ENCODE measurements at places on chromosomes 12 and 14.

DNA sequence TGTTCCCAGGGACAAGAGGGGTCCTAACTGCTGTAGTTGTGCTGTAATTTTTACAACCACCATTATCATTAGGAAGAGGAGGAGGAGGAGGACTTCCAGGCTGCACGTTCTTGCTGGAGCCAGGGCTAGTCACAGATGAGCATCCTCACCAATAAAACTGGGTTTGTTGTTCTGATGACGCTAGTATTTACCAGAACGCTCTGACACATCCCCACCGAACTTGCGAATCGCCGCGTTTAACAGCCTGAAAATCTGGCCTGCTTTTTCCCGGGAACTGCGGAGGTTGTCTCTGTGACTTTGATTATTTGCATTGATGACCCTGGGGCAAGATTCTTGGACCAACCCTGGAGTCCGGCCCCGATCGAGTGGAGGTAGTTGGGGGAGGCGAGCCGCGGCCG lies 10.2 kb downstream of the TBX5 start:
- no peak for DNase-seq

DNA sequence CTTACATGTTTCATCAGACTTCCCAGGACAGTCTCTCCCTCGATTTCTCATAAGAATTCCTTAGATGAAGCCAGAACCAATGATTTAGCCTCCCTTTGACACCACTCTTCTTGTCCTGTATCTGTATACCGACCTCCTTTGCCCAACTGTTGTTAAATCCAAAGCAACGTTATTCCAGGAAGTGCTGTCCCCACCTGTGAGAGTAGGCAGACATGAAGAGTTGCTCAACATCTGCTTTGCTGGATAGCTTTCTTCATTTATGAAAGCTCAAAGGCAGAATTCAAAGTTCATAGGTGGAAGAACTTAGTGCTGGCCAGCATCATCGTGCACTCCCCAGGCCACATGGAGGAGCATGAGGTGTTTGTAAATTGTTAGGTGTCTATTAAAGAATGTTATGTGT lies 55.6 kb downstream of the GTF2A1 start:
- no peak for DNase-seq

DNA sequence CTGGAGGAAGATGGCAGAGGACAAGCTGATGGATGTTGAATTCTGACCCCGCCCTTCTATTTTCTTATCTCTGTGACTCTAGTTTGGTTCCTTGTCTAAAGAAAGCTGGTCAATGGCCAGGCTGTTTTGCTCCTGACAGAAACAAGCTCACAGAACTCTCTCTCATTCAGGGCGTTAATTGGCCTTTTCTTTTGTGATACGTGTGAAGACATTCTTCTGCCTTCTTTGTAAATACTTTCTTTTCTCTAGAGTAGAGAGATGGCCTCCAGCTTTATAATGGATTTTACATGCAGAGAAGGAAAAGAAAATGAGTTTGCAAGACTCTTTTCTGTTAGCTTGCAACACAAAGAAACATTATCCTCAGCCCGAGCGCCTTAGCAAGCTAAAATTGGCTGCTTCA lies 492.2 kb upstream of the CCDC196 start:
- no peak for DNase-seq

DNA sequence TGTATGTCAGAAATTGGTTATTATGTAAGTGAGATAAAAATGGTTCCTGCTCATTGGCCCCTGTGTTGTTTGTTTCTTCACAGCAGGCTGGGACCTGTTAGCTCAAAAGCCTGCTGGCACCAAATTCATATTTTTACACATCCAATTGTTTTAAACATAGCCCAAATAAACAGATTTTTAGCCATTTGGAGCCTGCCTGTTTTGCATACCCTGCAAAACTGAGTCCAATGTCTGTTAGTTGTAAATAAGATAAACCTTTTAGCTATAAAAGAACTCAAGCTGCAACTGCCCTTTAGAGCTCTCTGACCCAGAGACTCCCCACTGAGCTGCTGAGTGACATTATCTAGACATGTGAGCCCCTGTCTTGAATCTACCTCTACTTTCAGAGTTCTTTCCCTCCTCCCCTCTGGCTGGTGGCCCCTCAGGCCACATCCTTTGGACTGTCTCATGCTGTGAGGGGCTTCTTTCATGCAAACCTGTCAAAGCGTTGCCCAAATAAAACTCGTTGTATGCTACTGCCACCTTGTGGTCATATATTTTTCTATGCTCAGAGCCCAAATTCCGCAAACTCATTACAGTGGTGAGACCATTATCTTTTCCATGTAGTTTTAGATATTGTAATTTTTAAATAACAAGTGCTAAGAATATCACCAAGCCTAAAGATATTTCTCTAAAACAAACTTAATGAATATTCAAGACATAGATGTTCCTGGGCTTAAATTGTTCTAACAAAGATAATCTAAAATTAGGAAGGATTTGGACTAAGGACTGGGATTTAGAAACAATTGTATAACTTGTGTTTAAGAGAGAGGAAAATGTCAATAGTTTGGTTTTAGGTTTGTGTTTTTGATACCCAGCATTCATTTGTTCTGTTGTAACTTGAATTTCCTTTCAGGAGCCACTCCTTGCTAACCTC lies 337.9 kb downstream of the AACS start:
- peak; percentile 57 for DNase-seq

GRCh38 chr12:33581613-33582122 lies 142.0 kb upstream of the SYT10 start:
- DNase-seq: no peak

DNA sequence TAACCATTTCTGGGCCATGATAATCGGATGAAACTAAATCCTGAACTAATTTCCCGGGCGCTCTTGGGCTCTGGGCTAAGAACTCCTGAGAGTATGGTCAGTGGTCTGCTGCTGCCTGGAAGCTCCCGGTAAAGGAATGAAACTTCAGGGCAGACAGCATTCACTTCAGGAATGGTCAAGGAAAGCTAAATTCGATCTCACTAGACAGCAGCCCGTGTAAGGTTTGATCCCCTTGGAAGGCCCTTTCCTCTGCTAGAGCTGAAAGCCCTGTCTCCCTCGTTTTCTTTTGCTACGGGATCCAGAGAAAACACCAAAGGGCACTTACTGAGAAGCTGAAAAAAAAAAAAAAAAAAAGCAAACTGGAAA lies 680 bp downstream of the ASB8 start:
- no peak for DNase-seq

GRCh38 chr12:22254478-22254877 lies 80.0 kb downstream of the ST8SIA1 start:
- no peak for DNase-seq

DNA sequence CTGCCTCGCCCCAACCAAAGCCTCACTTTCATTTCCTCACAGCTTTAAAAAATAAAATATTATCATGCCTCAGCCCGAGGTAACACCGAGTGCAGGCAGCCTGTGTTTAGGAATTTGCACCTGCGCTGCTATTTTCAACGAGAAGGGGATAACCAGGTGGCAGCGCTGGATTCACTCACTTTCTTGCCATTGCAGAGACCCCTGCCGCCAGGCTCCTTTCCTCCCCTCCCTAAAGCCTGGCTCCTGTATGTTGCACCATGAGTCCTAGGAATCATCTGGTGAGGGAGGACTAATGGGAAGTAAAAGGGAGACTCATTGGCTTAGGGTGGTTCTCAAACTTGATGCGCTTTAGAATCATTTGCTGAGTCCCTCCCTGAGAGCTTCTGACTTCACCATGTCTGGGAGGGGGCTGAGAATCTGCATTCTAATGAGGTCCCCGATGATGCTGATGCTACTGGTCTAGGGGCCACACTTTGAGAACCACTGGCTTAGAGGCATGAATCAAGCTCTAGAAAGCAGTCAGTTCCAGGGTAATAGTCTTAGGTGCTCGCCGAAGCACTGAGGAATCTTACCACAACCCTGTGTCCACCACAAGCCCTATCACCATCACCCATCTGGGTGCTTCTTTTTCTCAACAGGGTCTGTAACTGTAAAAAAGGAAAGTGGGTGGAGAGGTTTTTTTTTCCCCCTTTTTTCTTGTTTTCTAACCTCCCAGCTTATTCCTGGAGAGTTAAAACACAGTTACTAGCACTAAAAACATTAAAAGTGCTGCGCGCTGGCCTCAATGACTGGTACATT lies 83.8 kb downstream of the SLC38A1 start:
- DNase-seq: no peak

GRCh38 chr12:45828402-45828801 lies 98.9 kb downstream of the ARID2 start:
- no peak for DNase-seq

GRCh38 chr14:100441271-100441947 lies 118.3 kb downstream of the SLC25A47 start:
- DNase-seq: no peak

GRCh38 chr12:62278022-62278421 lies 17.8 kb downstream of the USP15 start:
- DNase-seq: no peak

GRCh38 chr12:113105606-113106271 lies 29.8 kb downstream of the RASAL1 start:
- DNase-seq: no peak

GRCh38 chr12:69987579-69988091 lies 162.6 kb downstream of the MYRFL start:
- DNase-seq: peak; percentile 52

- DNase-seq: no peak
Measured at GRCh38 chr14:92507174-92507768, 6.3 kb upstream of the RIN3 start.

- DNase-seq: peak; percentile 24
Measured at GRCh38 chr12:124566997-124567672, at the start of gene NCOR2. TSS of gene NCOR2 (minus strand) at chr12:124567612. CDS start at chr12:124495251, 72,361 bp downstream.

- DNase-seq: no peak
Measured at GRCh38 chr14:50821510-50822464, 9.2 kb downstream of the NIN start.

DNA sequence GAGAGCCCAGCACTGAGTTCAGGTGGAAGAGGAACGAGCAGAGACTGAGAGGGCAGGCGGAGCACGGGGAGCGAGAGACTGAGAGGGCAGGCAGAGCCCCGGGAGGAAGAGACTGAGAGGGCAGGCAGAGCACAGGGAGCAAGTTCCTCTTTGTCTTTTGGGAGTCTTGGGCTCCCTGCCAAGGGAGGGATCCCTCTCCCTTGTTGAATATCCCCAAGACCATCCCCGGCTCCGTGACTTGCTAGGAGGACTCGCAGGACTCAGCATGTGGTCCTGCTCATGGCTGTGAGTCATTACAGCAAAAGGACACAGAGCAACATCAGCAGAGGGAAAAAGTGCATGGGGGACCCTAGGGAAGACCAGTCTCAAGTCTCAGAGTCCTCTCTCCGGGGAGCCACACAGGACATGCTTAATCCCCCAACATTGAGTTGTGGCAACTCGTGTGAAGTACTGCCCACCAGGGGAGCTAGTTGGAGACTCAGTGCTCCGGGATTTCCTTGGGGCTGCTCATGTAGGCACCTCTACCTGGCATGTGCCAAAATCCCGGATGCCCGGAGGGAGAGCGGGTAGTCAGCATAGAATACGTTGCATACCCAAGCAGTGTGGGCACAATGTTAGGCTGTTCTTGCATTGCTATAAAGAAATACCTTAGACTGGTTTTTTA lies 81.0 kb downstream of the CCDC92 start:
- DNase-seq: no peak

DNA sequence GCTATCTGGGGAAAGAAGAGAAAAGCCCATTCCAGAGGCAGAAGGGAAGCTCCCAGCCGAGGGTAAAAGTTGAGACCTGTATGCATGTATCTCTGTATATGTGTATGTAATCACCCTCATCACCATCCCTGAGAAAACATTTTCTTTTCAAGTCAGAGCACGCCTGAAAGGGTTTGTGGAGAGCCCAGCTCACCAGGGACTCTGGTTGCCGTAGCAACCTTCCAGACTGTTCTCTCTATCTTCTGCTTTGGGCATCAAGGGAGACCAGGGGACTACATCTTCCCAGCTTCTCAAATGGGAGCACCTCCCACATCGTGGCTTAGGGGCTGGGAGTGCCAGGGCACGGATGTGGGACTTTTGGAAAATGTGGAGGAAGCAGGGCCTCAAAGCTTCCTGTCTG lies 93.5 kb downstream of the GALNT8 start:
- DNase-seq: no peak

DNA sequence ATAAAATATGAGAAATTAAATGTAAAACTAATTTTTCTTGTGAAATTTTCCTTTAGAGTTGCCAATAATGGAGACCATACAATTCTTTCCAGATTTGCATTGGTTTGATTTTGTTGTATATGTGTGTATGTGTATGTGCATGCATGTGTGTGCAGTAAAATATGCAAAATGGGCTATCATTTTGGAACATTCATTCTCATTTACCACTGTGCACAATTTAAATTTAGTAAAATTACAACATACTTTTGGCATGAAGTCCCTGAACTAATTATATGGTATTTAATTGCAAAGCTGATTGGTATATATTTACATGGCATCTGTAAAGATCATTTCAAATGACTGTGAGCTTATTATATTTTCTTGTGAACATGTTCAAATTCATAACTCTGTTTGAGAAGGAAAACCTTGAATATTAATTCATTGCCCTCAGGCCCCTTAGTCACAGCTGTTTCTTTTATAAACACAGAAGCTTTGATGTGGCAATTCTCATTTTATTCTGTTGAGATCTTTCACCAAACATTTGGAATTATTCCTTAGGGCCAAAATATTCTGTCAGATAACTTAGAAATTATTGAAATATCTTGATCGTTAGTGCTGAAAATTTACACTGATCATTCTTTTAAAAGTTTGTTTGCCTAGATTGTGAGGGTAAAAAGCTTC lies 17.6 kb downstream of the KERA start:
- no peak for DNase-seq

GRCh38 chr14:21861153-21861552 lies 187.5 kb upstream of the OR4E1 start:
- DNase-seq: no peak

DNA sequence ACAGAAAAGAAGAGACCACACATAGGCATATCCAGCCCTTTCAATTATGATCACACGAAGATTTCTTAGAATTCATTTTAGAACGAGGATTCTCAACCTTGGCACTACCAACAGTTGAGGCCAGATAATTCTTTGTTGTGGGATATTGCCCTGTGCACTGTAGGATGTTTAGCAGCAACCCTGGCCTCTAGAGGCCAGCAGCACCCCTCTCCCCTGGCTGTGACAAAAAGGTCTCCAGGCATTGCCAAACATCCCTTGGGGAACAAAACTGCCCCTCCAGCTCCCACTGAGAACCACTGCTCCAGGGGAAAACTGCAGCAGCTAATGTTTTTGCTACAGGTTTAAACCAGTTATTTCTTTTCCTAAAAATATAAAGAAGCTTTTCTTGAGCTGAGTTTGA lies 7.1 kb downstream of the NT5DC3 start:
- DNase-seq: no peak

Measured in ACHN (cell line).